ENCODE measurements at places on chromosomes 13 and 19.

DNA sequence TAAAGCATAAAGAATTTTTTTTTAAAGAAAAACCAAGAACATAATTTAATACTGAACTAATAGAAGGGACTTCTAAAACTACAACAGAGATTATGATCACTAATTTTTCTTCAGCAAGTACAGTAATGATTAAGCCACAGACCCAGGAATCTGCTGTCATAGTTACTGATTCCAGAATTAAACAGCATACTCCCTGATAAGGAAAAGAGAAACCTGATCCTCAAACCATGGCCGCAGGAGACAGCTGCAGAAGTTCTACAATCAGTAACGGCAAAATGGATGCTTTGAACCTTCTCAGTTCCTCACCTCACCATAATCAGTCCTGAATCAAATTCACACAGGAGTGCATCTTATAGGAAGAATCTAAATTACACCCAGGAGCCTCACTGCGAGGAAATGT lies 939.0 kb upstream of the SLITRK1 start:
- DNase-seq = no peak

DNA sequence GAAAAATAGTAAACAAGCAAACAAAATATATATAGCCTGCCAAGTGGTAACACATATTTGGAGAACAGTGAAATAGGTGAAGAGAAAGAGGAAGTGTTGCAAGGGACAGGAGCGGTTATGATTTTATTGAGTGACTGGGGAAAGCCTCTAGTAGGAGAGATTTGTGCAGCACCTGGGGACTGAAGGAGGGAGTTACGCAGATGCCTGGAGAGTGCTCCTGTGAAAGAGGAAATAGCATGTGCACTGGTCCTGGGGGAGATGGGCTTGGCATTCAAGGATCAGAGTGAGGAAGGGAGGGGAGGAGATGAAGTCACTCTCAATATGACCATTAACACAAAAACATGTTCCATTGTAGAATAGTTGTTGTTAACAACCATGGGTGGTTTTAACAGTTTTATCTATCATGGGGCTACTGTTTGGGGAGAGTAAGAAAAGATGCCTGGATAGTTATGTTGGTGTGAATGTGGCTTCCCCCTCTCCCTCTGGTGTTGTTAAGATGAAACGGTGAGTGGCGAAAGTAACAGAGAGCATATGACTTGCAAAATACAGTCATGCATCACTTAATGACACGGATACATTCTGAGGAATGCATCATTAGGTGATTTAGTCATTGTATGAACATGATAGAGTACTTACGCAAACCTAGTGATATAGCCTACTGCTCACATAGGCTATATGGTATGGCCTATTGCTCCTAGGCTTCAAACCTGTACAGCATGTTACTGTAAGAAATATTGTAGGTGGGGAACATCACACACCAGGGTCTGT lies 251.7 kb upstream of the ARGLU1 start:
- no peak for DNase-seq

GRCh38 chr13:105783261-105783660 lies 752.2 kb downstream of the EFNB2 start:
- DNase-seq = no peak

- no peak for DNase-seq
Observed at GRCh38 chr19:42279155-42279901, 10.3 kb downstream of the CIC start.

DNA sequence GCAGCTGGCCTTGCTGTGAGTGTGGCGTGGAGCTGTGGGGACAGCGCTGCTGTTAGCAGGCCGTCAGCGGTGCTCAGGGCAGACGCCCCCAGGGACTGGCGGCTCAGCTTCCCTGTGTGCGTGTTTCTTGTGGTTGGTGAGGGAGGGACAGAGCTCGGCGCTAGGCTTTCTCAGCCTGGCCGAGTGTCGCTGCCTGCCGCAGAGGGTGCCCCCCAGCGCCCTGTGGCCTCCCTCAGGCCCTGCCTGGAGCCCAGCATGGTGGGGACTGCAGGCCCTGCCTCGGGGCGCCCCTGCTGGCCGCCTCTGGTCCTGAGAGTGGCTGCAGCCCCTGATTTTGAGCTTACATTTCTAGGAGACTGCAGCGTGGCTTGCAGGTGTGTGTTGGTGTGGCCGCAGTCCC lies 35.5 kb downstream of the DOT1L start:
- no peak for DNase-seq

- DNase-seq = no peak
Observed at GRCh38 chr13:44433863-44434765, 60.5 kb downstream of the SERP2 start.

DNA sequence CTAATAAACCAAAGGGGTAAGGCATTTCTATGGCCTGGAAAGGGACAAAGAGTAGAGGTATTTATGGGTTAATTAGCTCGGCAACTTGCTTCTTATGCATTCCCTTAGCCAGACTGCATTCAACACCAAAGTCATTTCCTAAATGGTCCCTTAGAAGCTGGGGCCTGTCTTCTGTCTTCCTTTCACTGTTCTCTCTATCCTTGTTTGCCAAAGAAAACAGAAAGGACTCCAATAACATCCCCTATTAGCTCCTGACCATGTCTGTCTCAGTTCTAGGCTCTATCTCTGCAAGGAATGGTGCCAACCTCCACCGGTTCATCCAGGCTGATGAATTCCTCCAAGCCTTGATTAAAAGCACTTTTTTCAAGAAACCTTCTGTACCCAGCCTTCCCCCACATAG lies 123.5 kb downstream of the KCTD12 start:
- no peak for DNase-seq

DNA sequence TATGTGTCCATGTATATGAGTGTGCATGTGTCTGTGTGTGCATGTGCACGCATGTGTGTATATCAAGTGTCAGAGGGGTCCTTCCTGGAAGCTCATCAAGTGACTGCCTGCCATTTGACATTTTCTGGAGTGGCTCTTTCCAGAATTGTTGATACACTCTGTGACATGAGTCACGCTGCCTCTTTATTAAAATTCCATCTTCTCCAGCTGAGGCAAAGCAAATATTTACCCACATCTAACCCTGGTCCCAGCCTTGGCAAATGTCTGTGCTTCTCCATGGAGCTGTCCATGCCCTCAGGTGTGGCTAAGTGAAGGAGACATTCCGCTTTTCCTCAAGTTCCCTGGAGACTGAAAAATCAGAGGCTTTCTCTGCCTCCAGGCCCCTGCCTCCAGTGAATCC lies 88.2 kb upstream of the MBNL2 start:
- no peak for DNase-seq

DNA sequence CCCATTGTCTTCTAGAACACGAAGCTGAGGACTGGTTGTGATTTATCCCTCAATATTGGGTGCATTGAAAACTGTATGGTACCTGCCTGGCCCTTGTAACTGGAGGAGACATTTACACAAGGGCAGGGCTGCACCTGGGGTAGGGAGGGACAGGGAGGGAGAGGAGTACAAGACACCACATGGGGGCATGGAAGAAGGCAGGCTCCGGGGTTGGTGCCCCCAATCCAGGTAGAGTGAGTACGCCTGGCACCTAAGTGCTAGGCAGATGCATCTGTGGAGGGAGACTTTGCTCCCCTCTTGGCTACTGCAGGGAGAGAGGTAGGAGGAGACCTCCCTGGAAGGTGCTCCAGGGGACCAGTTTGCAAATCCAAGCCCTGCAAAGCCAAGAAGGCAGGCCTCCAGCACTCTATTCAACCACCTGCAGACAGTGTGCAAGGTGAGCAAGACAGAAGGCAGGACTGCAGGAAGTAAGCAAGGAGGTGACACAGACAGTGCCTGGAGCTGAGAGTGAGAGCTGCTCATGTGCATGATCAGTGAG lies 19.4 kb upstream of the UQCRFS1 start:
- DNase-seq = no peak

Data from stimulated activated CD4-positive, alpha-beta T cell treated with anti-CD3 and anti-CD28 coated beads, TNF-alpha, amount 100 ng/mL, for 24 hours (primary cell).